ENCODE measurements at places on chromosomes 2 and 18. TPM values are rescaled to one million over a fixed set of nuclear protein-coding genes. Genes with fewer than 3 reads are reported as not detected.

Gene C1GALT1C1L
- polyA plus RNA-seq = not detected

Gene CYP27A1
- polyA plus RNA-seq = not detected

Gene ERBB4
- polyA plus RNA-seq = not detected

Gene ACTR2
- 299 TPM for polyA plus RNA-seq

Gene ACMSD
- polyA plus RNA-seq = not detected

Gene PLGLB1
- polyA plus RNA-seq = 1.9 TPM

Measured in CD8-positive, alpha-beta memory T cell (primary cell).